ENCODE measurements at places on chromosomes 5 and 9.

DNA sequence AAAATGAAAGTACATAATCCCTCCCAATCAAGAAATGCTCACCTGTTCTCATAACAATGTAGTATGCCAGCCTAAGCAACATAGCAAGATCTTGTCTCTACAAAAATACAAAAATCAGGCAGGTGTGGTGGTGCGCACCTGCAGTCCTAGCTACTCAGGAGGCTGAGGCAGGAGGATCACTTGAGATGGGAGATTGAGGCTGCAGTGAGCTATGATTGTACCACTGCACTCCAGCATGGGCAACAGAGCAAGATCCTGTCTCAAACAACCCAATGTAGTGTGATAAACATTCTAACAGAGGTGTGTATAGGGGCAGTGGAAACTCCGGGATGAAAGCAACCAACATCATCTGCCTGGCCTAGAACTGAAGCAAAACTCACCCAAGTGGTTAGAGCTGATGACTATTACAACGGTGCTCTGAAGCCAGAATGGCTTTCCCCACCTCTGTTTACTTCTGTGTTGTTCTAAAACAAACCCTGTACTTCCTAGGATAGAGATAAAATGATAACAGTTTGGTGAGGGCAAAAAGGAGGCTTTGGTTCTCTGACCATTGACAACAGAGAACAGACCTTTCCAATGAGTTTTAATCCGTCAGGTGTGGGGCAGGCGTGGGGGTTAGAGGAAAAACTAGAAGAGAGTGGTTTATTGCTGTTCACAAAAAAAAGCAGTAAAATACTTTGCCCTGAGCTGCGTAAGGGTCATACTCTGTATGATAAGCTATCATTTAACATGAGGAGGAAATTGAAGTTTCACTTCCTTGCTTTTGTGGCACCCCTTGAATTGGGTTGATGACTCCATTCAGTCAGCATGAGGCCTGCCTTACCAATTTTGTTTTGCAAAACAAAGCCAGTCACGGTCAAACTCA lies 18.9 kb downstream of the WNT8A start:
- DNase-seq = no peak

DNA sequence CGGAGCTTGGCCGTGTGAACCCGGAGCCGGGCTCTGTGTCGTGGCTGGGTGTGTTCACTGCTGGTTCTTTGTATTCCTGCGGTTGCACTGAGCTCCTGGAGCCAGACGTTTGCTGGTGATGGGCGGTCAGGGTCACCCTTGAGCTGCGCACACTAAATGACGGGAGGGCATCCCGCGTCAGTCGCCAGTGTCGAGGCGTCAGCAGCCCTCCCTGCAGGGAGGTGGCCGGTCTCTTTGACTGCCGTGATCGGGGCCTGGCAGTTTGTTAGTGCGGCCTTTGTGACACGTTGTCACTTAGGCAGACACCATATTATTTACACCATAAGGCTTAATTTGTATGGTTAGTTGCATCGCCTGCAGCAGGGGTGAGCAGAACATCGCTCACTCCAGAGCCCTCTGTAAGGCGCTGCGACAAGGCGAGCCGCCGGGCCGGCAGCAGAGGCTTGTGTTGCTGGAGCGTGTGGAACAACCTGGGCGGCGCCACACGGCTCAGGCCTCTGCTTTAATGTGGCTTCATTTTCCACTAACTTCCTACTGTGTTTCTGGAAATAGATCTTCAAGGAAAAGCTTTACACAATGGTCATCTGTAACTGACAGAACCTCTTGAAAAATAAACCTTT lies 8.3 kb downstream of the NDUFS6 start:
- no peak for DNase-seq

- no peak for DNase-seq
Observed at GRCh38 chr5:170330568-170331054, 33.0 kb upstream of the LCP2 start.

DNA sequence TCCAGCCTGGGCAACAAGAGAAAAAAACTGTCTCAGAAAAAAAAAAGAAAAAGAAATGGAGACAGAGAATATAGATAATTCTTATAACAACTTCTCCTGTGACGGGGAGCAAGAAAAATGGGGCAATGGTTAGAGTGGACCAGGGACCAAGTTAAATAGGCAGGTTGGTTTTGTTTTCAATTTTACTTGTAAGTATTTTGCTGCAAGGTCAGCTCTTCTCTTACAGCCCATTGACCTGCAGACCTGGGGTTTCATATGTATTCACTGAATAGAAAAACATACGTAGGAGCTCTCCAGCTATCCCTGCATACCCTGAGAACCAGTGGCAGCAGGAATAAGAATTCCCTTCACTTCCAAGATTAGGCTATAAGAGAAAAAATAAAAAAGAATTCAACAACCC lies 29.2 kb upstream of the IL13 start:
- no peak for DNase-seq

DNA sequence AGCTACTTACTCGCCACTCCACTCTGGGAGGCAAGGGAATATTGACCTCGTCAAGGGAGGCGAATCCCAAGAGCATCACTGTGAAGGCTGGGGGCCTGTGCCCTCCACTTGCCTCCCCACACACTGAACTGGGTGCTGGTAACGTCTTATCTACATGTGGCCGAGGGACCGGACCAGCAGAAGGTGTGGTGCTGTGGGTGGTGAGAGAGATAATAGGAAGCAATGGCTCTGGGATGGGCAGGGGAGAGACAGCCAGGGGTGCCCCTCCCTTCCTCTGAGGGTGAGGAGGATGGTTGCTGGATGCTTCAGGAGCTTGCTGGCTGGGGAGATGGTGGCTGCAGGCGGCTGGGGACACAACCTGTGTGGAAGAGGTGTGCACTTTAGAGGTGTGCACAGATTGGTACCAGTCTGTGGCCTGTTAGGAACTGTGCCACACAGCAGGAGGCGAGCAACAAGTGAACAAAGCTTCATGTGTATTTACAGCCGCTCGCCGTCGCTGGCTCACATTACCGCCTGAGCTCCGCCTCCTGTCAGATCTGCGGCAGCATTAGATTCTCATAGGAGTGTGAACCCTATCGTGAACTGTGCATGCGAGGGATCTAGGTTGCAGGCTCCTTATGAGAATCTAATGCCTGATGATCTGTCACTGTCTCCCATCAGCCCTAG lies 100.3 kb downstream of the ENTREP1 start:
- no peak for DNase-seq

DNA sequence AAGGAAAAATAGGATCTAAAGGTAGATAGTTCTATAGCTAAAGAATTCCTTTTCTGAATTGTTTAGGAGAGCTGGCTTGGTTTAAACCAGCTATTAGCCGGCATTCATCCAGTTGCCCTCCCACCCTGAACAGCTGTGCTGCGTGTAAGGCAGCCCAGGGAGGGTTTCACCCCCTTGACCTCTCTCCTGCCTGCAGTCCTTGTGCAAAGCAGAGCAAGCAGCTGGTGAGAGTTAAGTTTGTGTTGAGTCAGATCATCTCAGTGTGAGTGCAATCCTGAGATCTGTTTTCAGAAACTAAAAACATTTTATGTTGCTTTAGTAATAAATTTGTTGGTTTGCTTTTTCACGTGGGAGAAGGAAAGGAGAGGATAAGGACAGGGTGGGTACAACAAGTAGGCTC lies 13.0 kb downstream of the SLC25A25 start:
- DNase-seq = no peak

GRCh38 chr9:98091735-98092612 lies 27.0 kb downstream of the TRIM14 start:
- DNase-seq = no peak

DNA sequence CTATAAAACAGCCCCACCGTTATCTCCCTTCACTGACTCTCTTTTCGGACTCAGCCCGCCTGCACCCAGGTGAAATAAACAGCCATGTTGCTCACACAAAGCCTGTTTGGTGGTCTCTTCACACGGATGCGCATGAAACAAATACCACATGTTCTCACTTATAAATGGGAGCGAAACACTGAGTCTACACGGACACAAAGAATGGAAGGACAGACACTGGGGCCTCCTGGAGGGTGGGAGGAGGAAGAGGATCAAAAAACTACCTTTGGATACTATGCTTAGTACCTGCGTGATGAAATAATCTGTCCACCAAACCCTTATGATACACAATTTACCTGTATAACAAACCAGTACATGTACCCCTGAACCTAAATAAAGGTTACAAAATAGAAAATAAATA lies 98.6 kb downstream of the ICE1 start:
- DNase-seq = no peak

DNA sequence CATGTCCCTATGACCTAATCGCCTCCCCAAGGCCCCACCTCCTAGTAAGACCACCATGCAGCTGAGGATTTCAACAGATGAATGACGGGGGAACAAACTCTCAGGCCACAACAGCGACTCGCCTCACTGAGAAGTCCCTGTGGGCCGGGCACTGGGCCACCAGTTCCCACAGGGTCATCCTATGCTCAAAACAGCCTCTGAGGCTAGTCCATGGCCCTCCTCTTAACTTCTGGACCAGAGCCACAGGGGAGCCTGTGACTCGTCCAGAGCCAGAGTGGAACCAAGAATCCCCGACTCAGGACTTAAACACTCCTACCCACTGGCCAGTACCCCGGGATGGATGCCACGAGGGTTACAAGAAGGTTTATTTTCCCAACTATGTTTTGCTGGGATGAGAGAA lies 12.3 kb downstream of the GFPT2 start:
- DNase-seq = no peak

DNA sequence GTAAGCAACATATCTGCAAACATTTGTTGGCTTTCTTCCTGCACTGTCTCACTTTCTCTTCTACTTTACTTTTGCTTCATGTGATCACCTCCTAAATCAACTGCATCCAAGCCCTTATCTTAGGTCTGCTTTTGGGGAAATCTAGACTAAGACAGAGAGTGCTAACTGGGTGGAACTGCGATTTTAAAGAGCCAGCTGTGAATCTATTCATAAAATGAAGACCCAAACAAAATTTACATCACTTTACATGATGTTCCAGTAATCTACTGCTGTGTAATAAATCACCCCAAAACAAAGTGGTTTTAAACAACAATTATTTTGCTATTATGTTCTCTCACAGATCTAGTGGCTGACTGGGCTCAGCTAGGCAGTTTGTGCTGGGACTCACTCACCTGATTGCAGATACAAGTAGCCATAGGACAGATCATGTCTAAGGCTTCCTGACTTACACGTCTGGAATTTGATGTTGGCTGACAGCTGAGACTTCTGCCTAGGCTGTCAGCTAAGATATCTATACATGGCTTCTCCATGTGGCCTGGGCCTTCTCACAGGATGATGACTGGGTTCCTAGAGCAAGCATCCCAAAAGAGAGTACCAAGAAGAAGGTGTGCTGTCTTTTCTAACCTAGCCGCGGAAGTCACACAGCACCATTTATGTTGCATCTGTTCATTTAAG lies 145.1 kb upstream of the TBCA start:
- DNase-seq = no peak

- DNase-seq = no peak
Observed at GRCh38 chr5:17829456-17829855, 195.2 kb downstream of the TAF11L14 start.

DNA sequence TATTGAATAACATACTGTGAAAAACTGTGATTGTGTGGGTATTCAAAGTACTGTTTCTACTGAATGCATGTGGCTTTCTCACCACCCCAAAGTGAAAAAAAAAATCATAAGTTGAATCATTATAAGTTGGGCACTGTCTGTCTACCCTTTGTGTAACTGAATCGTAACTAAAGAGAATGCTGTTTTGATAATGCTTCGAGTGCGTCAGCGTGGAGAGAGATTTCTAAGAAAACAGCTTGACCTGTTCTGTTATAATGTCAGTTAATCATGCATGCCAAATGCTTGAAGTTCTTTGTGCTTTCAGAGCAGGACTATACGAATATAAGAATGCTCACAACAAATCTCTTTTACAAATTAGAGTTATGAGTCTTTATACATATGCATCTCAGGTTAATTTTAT lies 148.8 kb upstream of the SGCD start:
- DNase-seq = no peak
